ENCODE measurements at places on chromosomes 7 and 10. TPM values are rescaled to one million over a fixed set of nuclear protein-coding genes. Genes with fewer than 3 reads are reported as not detected.

GRCh38 chr10:118992496-118992895, 37.0 kb upstream of the NANOS1 start:
- peaks cover 11% of the 10 kb centered on the region for H3K27me3 ChIP-seq
- H3K4me1 ChIP-seq, result peaks cover 1% of the 10 kb centered on the region
- no peak for DNase-seq
- H3K36me3 ChIP-seq, result no peaks in the 10 kb centered on the region
- H3K4me3 ChIP-seq, result no peak overlapping the region
- no peak overlapping the region for H3K27ac ChIP-seq

GRCh38 chr10:86281396-86281795, 85.2 kb downstream of the GRID1 start:
- peaks cover 2% of the 10 kb centered on the region for H3K36me3 ChIP-seq
- no peak overlapping the region for H3K27ac ChIP-seq

DNA sequence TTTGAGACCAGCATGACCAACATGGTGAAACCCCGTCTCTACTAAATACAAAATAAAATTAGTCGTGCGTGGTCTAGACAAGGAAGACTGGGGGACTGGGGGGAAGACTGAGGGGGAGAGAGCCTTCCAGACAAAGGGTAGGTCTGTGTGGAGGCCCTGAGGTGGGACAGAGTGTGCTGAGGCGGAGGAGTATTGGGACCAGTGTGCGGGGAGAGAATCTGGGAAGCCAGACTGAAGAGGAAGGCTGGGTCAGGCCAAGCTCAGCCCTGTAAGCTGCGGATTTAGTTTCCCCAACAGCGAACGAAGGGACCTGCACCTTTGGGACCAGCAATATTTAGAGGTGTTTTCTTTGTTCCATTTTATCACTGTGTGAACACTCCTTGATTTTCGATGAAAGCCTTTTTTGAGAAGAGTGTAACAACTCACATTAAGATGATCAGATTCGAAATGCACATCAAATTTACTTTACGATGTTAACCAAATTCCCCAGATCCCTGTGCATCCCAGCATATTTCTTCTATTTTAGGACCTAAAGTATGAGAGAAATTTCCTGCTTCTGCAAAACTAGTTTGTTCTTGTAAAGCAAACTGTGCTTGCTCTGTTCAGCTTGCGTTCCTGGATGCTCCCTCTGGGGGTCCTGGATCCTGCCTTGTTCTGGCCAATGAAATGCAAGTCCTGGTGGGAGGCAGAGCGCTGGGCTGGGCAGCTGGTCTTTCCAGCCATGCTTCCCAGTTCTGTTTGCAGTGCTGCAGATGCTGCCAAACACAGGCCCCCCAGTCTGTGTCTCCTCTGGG, 39.4 kb downstream of the PLAU start:
- no peak overlapping the region for H3K27ac ChIP-seq
- H3K4me1 ChIP-seq, result peaks cover 17% of the 10 kb centered on the region
- H3K4me3 ChIP-seq, result no peak overlapping the region
- H3K36me3 ChIP-seq, result no peaks in the 10 kb centered on the region
- DNase-seq, result no peak

DNA sequence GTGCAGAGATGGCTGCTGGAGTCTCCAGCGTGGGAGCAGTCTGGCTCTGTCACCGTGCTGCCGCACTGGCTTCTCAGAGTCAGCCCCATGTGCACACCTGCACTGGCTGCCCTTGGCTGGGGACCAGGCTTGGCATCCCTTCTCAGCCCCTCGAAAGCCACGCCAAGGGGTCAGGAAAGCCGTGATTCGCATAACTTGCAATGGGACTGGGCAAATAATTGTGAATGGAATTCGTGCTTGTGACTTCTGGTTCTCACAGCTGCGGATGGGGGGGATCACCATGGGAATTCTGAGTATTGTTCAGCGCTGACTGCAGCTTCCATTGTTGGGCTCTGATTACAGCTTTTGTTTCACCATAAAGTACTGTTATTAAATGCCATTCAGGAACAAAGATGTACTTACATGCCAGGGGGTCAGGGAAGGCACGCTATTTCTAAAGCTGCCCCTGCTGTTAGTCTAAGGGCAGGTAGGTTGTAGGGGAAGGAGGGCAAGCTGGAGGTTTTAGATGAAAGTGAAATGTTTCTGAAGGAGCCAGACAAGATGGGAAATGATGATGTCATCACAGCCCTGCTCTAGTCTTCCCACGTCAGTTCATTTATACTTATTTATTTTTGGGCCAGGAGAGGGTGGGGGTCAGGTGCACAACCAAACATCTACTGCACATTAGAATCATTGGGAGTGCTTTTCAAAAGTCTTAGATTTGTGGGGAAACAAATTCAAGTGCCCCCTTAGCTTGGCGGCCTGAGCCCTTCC, 5.8 kb upstream of the PLEKHA1 start:
- no peak for DNase-seq
- H3K27ac ChIP-seq, result no peak overlapping the region
- H3K27me3 ChIP-seq, result peaks cover 43% of the 10 kb centered on the region

DNA sequence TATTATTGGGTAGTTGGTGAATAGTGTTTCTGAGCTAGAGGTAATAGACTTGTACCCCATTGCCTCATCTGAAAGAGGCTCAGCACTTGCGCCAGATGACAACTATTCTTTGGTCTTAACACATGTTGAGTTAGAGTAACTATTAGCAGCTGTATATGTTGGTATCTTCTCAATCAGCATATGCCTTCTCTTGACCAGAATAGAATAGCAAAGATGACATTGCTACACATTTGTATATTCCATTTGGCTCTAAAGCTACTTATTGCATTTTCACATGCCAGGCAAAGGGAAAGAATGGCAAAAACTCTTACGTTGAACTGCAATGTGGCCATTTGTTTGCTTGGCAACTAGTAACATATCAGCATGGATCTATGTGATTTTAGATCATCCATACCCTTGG, 173.8 kb upstream of the AGR3 start:
- H3K4me3 ChIP-seq, result no peak overlapping the region
- no peak for DNase-seq
- H3K27ac ChIP-seq, result no peak overlapping the region

DNA sequence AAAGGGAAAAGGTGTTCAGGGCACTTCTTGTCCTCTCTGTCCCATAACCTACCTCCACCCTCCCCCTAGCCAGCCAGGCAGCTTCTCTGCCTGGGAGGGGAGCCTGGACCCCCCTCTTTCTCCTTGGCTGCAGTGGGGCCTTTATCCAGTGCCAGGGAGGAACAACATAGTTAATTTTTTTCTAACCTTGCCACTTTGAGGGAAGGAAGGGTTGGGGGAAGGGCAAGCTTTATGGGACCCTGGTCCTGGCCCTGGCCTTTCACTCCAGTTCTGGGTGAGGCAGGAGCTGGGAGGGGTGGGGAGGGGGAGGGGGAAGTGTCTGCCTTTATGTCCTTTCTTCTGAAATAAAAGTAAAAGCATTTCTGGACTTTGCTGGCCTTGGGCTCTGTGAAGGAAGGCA, 4.5 kb downstream of the VGF start:
- peak overlapping the region; percentile 12 for H3K4me3 ChIP-seq
- DNase-seq, result no peak
- no peak overlapping the region for H3K27ac ChIP-seq
- peaks cover 20% of the 10 kb centered on the region for H3K4me1 ChIP-seq
- H3K36me3 ChIP-seq, result peaks cover 9% of the 10 kb centered on the region

- no peaks in the 10 kb centered on the region for H3K27me3 ChIP-seq
- no peak for DNase-seq
- H3K36me3 ChIP-seq, result peaks cover 3% of the 10 kb centered on the region
- peaks cover 17% of the 10 kb centered on the region for H3K4me1 ChIP-seq
Observed at GRCh38 chr7:151035026-151035717, 6.9 kb downstream of the ABCB8 start.

- H3K4me1 ChIP-seq, result peaks cover 7% of the 10 kb centered on the region
- H3K27ac ChIP-seq, result no peak overlapping the region
- no peaks in the 10 kb centered on the region for H3K27me3 ChIP-seq
- peaks cover 4% of the 10 kb centered on the region for H3K36me3 ChIP-seq
- H3K4me3 ChIP-seq, result no peak overlapping the region
Observed at GRCh38 chr7:734214-734613, 7.1 kb upstream of the PRKAR1B start.

- H3K27me3 ChIP-seq, result peaks cover 36% of the 10 kb centered on the region
- H3K36me3 ChIP-seq, result peaks cover 2% of the 10 kb centered on the region
- peaks cover 3% of the 10 kb centered on the region for H3K4me1 ChIP-seq
- H3K27ac ChIP-seq, result no peak overlapping the region
- DNase-seq, result no peak
Observed at GRCh38 chr10:530717-531116, 158.8 kb downstream of the DIP2C start.

GRCh38 chr10:130924138-130924819, 387.2 kb downstream of the TCERG1L start:
- H3K27ac ChIP-seq, result no peak overlapping the region
- DNase-seq, result no peak
- no peaks in the 10 kb centered on the region for H3K27me3 ChIP-seq
- H3K36me3 ChIP-seq, result no peaks in the 10 kb centered on the region
- no peaks in the 10 kb centered on the region for H3K4me1 ChIP-seq
- H3K4me3 ChIP-seq, result no peak overlapping the region

DNA sequence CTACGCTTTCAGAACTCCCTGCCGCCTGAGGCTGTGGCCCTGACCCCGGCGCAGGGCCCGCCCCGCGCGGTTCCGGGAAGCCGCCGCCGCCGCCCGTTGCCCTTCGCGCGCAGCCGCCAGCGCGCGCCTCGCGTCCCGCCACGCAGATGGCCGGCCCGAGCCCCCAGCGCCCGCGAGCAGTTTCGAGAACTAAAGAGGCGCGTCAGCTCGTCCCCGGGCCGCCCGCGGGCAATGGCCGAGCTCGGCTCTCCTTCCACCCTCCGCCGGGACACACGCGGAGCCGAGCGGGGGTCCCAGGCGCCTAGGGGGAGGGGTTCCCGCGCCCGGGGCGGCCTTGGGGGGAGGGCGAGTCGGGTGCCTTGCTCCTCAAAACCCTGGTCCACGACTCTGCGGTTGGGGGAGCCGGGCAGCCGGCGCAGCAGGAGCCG, 1.8 kb downstream of the HNRNPF start:
- peaks cover 42% of the 10 kb centered on the region for H3K4me1 ChIP-seq
- peak overlapping the region; percentile 100 for H3K27ac ChIP-seq
- peak overlapping the region; percentile 97 for H3K4me3 ChIP-seq
- no peaks in the 10 kb centered on the region for H3K27me3 ChIP-seq

DNA sequence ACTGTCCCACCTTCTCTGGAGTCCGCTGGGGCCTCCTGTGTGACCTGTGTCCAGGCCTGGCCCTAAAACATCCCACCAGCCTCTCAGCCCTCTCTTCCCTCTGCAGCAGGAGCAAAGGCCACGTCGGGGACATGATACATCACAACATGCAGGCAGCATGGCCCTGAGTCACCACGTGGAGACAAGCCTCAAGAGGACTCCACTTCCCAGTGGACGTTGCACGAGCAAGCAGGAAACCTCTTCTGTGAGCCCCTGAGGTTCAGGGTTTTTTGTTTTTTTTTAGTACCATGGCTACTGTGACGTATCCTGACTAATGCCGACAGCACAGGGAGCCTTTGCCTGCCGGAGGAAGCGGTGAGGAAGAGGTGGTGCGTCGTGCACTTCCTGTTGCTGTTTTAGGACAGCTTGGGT, 165.9 kb downstream of the DNAJB6 start:
- DNase-seq, result peak; percentile 63
- H3K4me1 ChIP-seq, result peaks cover 29% of the 10 kb centered on the region
- H3K27me3 ChIP-seq, result peaks cover 8% of the 10 kb centered on the region
- H3K4me3 ChIP-seq, result peak overlapping the region; percentile 86
- peaks cover 2% of the 10 kb centered on the region for H3K36me3 ChIP-seq

DNA sequence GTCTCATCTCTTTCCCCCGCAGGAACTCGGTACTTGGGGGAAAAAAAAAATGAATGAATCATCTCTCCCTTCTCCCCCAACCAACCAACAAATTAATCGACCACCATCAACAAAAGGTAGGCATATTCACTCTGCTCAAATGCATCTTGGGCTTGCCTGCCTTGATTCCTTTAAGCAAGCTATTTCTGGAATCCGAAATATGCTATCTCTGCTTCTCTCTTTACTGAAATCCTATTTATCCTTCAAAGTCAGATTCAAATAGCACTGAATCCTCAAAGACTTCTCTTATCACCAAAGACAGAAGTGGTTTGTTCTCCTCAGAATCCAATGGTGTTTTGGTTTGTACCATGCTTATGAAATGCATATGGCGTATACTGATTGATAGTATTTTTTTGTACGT, 49.6 kb upstream of the TPK1 start:
- H3K27me3 ChIP-seq, result no peaks in the 10 kb centered on the region
- H3K36me3 ChIP-seq, result no peaks in the 10 kb centered on the region
- no peak overlapping the region for H3K4me3 ChIP-seq
- DNase-seq, result no peak
- peaks cover 3% of the 10 kb centered on the region for H3K4me1 ChIP-seq

DNA sequence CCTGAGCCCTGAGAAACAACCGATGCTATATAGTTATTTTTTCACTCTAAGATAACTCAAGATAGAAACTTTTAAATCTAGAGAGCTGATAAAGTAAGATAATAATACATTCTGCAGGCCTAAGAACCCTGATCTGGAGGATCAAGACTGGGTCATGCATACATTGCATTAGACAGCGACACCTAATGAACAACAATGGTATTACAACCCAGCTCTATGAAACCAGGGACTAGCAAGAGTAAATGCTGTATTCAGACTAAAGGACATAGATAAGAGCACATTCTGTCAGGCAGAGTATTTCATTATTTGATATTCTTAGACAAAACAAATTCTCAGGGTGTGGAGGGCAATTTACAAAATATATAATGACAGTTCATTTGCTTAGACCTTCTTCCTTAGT, 148.6 kb downstream of the GRK5 start:
- no peak overlapping the region for H3K27ac ChIP-seq
- no peak overlapping the region for H3K4me3 ChIP-seq
- peaks cover 7% of the 10 kb centered on the region for H3K4me1 ChIP-seq
- H3K36me3 ChIP-seq, result peaks cover 7% of the 10 kb centered on the region
- DNase-seq, result no peak

The CFAP70 gene
- 2.4 TPM for total RNA-seq

The SH2D4B gene
- 0.30 TPM for total RNA-seq

The BICC1 gene
- total RNA-seq, result not detected

The OPALIN gene
- not detected for total RNA-seq

The PCBD1 gene
- 8.1 TPM for total RNA-seq

The MLXIPL gene
- not detected for total RNA-seq

Data from T-helper 17 cell (primary cell).